ENCODE measurements at places on chromosomes 1 and 21.
A peak's percentile ranks its signal among the peaks of the same experiment; 100 is the strongest.

GRCh38 chr1:83318366-83318765, 680.6 kb downstream of the TTLL7 start:
- no peak for DNase-seq

DNA sequence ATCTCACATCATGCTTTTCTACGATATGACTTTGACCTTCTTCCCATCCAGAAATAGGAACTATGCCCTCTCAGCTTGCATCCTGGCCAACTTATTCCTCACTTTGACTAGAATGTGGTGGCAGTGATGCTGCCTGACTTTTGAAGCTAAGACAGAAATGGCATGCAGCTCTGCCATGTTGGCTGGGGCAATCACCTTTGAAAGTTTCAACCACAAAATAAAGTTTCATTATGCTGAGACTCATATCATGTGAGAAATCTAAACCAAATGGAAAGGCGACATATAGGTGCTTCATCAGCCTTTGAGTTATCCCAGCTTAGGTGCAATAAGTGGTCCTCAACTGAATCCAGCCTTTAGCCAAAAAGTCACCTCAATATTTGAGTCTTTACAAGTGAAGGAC, 370.0 kb upstream of the CHRM3 start:
- no peak for DNase-seq

DNA sequence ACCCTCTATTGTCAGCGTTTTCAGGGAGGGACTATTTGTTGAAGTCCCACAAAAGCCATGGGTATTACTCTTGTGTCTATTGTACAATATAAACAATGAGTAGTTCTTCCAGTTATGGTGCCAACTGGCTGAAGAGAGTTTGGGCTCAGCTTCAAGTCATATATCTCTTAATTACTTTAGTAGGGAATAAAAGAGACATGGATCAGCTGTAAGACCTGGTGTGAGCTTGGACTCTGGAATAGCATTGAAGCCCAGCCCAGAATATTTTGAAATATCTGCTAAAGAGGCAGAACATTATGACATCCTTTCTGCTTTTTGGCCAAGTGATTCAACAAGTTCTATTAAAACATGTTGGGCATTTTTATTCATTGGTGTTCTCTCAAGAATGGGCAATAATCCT, 224.9 kb downstream of the BACH1 start:
- no peak for DNase-seq

DNA sequence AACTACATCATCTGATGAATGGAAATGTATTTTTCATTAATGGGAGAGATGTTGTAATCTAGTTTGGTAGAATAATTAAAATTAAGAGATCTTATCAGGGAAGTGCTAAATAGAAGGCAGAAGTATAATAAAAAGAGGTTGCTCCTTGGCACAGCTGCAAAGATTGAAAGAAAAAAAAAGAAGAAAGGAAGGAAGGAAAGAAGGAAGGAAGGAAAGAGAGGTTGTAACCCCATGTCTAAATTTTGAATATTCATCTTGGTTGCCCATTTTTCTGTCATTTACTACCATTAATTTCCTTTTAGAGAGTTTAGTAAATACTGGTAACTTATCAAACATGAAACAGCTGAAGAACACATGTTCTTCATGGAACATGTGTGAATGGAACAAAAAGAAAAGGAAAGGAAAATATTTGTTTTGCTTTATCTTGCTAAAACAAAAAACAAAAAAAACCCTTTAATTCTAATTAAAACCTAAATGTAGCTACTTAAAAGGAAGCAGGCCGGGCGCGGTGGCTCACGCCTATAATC, 10.5 kb upstream of the MDM4 start:
- no peak for DNase-seq

DNA sequence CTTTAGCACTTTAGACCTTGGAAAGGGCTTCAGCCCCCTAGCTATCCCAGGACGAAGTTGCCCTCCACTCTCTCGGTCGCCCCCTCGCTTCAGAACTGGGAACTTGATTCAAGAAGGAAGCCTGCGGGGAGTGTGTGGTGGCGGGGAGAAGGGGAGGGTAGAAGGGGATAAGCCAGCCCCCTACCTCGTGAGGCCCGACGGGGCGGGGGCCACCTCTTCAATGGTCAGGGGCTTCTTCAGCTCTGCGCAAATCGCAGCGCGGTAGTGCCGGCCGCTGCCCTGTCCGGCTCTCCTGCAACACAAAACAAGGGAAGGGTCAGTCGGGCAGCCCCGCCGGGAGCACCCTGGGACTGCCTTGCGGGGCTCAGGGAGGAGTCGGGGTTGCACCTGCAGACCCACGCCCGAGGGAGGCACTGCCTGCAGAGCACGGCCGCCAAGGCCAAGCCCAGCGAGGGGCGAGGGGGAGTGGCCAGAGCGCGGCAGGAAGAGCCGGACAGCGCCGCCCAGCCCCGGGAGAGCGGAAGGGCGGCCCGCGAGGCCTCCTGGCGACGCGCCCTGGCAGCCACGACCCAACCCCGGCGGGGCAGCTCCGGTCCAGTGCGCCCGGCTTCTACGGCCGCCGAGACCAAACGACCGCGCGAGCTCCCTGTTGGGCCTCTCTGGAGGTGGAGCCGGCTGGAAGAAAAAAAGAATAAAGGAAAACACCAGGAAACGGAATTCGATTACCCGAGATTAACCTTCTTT, 56.2 kb upstream of the RASAL2 start:
- peak; percentile 15 for DNase-seq

DNA sequence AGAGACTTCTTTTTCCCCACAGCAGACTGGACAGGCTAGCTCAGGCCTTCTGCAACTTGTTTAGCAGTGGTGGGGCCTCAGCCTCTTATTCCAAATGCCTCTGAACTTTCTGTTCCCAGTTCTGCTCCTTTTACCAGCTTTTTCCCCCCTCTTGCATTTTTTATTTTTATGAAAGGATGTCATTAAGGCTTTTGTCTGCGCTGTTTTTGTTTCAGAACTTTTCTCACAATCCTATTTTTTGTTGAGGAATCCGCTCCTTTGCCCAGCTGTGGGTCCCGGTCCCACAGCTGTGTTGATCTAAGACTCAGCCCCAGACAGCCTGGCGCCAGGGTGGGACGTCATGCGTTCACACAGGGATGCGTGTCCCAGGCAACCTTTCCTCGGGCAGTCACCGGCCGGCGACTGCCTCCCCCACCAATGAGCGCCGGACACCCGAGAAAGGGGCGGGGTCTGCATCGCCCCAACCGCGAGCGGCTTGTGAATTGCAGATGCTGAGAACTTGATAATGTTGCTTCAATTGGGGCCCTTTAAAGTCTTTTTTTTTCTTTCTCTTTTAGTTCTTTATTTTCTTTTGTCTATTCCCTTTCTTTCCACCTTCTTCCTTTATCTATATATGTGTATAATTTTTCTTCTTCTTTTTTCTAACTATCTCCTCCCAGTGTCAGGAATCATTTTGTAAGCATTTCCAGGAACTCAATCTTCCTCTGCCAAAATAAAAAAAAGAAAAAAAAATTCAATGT, 3.0 kb upstream of the ID3 start:
- peak; percentile 88 for DNase-seq

- DNase-seq: peak; percentile 32
These were observed at the start of gene OLIG1 for GRCh38 chr21:33069994-33070743. Gene OLIG1, plus strand, starts transcription at chr21:33070141. Its CDS starts 106 bp downstream, at chr21:33070247.

DNA sequence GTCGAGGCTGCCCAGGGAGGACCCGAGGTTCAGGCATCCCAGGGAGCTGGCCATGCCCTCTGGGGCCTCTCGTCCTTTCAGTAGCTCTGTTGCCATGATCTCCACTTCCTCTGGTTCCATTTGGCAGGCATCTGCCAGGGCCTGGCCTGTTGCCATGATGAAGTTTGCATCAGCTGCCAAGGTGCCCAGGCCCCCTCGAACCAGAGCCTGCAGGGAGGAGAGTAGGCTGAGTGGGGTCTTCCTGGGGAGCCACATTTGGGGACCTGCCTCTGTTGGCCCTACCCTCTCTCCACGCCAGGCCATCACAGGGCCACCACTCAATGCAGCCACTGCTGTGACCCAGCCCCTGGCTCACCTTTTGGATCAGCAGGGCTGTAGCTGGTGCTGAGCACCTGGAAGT, 16.4 kb upstream of the KIF21B start:
- no peak for DNase-seq

DNA sequence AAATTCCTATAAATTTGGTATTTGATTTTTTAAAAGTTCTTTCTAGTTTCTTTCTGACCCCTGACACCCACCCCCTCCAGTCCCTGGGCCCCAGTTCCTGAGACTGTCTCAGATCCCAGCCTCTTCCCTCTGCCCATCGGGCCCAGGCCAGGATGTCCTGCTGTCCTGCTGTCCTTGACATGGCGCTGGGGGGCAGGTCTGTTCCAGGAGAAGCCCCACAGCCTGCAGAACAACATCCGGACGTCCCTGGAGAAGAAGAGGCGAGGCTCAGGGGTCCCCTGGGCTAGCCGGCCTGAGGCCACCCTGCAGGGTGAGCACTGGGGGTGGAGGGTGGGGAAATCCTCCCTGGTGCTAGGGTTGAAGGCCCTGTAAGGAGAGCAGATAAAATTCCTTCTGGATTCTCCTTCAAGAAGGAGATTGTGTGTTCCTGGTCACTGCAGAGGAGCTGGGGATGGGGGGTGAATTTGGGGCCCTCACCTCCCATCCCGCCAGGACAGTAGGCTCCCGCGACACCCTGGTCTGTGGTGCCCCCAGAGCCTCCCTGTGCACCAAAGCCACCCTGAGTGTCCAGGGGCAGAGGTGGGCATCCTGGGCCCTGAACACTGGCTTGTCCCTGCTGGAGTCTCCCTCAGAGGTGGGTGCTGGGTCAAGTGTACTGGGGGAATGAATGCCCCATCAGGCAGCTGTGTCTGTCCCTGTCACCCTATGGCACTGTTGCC, 45.0 kb downstream of the DISP3 start:
- DNase-seq: no peak

- no peak for DNase-seq
These were observed 28.2 kb upstream of the FCRL4 start for GRCh38 chr1:157626099-157626498.

- DNase-seq: no peak
These were observed 29.1 kb downstream of the PLPP3 start for GRCh38 chr1:56550138-56550858.

DNA sequence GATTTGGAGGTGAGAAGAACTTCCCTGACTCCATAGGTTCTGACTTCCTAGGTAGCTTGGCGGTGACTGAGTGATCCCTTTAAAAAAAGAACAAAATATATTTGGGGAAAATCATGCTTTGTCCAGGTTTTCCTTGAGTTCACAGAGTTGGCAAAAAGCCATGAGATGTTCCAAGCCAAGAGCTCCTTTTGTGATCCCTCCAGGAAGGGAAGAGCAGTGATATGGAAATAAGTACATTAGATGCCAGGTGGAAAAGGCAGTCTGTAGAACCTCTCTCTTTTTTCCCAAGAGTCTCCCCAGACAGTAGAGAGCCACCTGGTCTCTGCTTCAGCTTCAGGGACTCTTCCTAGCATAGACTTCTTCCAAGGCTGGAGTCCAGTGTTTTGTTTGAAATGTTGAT, 10.2 kb downstream of the TLCD4 start:
- no peak for DNase-seq

DNA sequence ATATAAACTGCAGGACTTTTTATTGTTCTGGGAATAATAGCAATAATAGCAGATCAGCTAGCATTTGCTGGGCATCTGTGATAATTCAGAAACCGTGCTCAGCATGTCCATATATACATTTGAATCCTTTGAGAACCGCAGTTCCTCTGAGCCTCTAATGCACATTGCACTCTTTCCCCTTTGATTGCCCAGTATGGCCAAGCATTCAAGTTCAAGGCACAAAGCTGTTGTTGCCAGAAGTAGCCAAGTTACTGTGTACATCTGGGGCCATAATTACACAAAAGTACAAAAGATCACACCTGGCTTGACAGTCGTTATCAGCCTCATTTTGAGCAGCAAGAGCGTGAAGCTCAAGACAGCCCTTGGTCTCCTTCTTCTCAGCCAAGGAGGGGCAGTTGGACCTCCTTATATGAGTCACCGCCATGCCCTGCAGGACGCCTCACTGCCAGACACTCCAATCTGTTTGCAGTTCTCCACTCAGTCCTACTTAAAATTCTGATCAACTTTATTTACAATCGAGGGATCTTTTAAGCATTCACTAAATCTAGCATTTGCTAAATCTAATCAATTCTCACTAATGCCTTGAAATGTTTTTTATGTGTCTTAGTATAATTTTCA, 216.0 kb downstream of the SLC35F3 start:
- no peak for DNase-seq

- no peak for DNase-seq
These were observed 40.7 kb downstream of the SLC30A1 start for GRCh38 chr1:211538287-211538686.

DNA sequence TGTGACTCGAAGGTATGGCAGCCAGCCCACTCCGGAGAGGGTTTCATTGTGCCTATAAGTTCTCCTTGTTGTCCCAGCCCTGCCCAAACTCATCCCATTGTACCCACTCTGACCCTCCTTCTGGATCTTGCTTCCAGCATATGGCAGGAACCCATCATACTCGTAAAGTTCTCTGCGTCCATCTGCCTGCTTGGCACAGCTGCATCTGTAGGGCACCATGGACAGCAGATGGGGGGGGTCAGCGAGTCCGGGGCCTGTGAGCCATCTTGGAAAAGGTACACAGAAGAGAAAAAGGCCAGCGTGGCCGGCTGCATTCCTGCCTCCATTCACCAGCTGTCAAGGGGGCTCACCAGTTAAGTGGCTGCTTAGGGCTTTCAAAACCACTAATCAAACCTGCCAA, 94.9 kb upstream of the IGSF21 start:
- DNase-seq: no peak

All from HTR-8/SVneo (cell line).